ENCODE measurements at places on chromosomes 12 and 14.

DNA sequence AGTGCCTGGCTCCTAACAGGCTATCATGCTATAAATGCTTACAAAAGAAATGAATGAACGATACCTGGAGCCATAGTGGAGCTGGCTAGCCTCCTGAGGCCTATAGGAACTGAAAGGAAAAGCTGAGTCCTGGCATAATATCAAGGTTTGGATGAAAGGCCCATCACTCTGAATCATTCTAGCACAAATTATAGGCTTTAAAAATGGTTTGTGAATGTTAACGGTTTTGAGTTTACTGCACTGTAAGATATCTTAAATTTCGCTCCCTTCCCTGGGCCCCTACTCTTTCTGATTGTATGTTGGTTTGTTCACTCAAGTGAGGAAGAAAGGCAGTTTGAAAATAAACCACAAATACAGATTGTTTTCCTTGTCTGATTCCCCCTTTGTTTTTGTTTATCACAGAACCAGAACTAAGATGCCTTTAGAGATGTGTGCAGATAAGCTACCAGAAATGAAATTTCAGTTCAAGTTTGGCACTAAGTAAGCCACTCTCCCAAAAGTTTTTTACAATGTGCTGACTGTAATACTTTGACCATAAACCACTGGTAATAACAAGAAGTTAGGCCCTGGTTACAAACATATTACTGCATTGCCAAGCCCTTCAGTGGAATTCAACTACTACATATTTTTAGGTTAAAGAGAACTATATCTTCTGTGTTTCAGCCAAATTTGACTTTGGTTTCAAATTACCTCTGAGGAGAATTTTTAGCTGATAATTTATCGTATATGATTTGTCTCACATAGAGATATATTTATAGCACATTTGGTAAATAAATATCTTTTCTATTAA is 89.5 kb downstream of the ALX1 start:
- DNase-seq, result no peak

- DNase-seq, result no peak
These were observed 51.6 kb downstream of the PLEKHG3 start for GRCh38 chr14:64755781-64756221.

DNA sequence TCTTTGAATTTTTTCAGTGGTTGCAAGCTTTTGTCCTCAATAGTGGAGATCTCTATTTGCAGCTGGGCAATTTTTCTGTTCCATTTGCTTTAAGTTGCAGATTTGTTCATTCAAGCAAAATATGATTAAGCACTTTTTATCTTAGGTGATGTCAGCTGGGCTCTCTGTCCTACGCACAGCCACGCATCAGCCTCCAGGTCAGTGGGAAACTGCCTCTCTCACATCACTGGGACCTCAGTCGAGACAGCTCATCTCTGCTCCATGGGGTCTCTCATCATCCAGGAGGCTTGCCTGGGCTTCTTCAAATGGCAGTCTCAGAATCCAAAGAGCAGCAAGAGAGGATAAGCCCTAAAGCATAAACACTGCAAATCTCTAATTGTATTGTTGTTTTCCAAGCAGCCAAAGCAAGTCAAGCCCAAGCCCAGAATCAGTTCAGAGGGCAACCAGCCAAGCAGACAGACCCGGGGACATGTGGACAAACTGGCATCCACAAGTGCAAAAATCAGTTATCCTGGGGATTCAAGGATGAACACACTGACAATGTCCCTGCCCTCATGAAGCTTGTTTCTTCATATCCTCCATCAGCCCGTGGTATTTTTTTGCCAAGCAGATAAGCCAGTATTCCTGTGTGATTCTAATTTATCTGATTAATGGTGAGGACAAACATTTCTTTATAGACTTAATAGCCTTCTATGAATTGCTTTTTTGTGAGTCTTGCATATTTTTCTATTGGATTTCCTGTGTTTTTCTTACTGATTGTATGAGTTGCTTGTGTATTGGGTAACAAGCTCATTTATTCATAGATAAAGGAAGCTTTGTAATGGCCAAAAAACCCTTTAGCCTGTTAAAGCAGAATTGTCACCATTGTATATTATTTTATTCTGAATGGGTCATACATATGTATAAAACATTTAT is 262.5 kb downstream of the GXYLT1 start:
- no peak for DNase-seq

- no peak for DNase-seq
These were observed 111.9 kb downstream of the CCDC60 start for GRCh38 chr12:119446459-119446858.

DNA sequence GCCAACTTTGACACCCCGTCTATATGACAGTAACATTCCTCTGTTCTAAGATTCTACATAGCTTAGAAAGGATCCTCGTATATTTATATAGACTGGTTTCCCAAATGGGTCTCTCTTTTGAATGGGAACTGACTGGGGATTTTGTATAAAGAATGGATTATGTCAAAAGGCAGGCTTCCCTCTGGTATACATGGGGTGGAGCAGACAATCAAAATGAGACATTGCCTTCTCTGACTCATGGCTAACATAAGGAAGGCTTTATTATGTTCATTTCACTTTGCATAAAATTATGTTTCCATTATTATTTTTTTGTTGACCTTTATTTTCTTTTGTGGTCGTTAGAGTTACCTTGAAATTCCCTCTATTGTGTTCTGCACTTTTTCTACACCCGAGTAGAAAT is 211.1 kb downstream of the ALG10B start:
- DNase-seq, result no peak

GRCh38 chr14:103205541-103205906 is 82.3 kb downstream of the TNFAIP2 start:
- DNase-seq, result no peak

DNA sequence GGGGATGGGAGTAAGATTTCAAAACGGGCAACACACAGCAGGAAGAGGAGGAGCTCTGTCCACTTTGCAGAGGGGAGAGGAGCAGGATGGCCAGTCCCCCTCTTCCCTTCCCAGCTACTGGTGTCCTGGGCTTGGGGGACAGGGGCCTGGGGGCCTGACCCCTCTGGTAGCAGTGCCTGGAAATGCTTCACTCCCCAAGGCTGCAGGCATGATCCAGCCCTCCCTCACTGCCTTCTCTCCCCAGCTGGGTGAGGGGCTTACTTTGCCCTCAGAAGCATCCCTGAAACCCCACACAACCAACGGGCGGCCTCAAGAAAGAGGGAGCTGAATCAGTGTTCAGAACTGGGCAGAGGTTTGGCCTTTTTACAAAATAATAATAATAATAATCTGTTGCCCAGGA is 279.5 kb downstream of the DPF3 start:
- no peak for DNase-seq

- DNase-seq, result no peak
These were observed 78.7 kb downstream of the SAMD4A start for GRCh38 chr14:54645639-54646038.

GRCh38 chr14:64026600-64026999 is 173.8 kb downstream of the SYNE2 start:
- no peak for DNase-seq

DNA sequence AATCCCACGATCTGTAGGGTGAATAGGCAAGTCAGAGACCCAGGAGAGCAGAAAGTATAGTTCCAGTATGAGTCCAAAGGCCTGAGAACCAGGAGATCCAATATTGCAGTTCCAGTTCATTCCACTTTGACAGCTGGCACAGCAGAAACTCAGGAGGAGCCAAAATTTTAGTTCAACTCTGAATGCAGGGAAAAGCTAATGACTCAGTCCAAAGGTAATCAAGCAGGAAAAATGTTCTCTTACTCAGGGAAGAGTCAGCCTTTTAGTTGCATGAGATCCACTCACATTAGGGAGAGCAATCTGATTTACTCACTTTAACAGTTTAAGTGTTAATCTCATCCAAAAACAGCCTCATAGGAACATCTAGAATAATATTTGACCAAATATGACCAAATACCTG is 130.2 kb upstream of the LRFN5 start:
- no peak for DNase-seq

- no peak for DNase-seq
These were observed 12.3 kb downstream of the IL31 start for GRCh38 chr12:122161682-122162081.

- DNase-seq, result no peak
These were observed 98.6 kb downstream of the NEDD1 start for GRCh38 chr12:97005646-97006045.

DNA sequence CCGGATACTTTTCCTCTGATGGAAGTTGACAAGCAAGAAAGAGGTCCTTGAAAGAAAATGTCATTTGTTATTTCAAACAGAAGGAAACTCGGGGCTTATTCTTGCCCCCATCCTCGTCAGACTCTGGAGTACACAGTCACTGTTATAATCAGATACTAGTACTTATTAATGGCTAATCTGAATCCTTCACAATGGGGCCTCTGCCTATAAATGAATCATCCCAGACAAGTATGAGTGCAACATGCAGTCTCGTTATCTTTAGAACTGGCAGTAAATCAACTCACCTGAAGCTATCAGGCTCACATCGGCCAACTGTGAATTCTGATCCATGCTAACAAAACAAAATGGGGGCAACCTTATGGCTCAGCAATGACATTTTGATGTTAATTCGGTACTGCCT is 216.7 kb downstream of the GRIN2B start:
- no peak for DNase-seq

DNA sequence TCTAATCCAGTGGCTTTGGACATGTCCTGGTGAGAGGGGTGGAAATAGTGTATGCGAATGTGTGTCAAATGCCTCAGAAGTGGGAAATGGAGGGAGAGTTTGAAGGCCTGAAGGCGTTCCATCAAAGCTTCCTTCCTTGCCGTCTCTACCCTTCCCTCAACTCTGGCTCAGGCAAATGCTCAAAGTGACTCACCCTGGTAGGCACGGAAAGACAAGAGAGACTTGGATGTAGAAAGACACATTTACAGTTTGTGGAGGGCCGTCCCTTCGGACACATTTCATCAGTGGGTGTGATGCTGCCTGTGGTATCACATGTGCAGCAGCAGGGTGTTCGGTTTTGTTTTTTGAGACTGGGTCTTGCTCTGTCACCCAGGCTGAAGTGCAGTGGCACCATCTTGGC is 36.7 kb downstream of the CHST11 start:
- peak; percentile 61 for DNase-seq

GRCh38 chr12:93913845-93914244 is 234.5 kb upstream of the PLXNC1 start:
- no peak for DNase-seq

DNA sequence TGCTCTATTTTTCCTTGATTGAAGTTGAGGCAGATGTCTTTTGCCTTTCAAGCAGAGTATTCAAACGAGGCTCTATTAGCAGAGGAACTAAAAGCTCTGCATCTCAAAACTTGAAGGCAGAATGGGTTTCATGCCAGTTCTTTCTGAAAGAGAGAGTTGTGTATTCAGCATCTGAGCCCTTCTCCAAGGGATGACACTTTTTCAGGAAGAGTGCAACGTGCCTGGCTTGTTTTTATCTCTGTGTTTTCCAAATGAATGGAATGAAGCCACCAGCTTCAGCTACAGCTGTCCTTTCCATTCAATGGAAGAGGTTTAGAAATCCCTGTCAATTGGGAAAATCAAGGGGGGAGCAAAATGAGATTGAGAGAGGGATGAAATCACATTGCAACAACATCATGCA is 14.6 kb downstream of the BEST3 start:
- DNase-seq, result no peak

DNA sequence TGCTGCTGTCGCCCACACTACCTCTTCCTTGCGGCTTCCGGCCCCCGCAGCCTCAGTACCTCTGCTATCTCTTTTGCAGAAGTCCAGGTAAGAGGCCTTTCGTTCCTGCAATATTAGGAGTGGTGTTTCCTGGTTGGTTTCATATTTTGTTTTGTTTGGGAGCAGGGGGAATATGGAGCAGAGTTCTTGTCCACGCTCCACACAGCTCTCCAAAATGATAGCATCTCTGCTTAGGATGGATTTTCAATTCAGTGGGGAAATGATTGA is 768 bp downstream of the OXA1L start:
- no peak for DNase-seq

DNA sequence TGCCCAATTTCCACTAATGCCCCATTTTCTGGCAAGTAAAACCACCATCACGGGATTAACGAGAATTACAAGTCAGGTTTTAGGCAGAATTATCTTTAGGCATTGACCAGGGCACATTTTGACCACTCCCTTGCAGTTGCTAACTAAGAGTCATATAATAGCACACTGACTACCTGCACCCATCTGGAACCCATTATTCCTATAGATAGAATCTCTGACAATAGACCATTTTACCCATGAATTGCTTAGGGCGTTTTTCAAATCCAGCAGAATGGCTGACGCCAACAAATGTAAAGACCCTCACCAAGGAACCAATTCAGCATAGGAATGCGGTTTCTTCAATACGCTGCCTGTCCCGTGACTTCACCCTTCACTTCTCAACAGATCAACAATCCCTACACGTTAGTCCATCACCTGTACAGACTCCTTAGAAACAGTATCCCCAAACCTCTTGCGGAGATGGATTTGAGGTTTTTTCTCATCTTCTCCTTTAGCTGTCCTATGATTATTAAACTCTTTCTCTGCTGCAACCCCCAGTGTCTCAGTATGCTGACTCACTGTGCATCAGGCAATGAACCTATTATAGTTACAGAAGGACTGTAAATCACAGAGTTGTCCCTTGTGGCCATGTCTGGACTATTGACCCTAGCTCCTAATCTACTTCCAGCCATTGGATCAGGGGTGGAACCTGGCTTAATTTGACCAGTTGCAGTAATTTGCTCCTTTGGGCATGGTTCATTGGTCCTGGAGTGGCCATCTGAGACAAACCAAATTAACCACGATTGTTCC is 177.3 kb upstream of the PLXNC1 start:
- no peak for DNase-seq

GRCh38 chr14:95535226-95536021 is 574 bp downstream of the GLRX5 start:
- no peak for DNase-seq

GRCh38 chr12:11862798-11863197 is 207.9 kb upstream of the BCL2L14 start:
- DNase-seq, result peak; percentile 53

GRCh38 chr12:114406984-114407841 is 1.3 kb upstream of the TBX5 start:
- DNase-seq, result no peak

GRCh38 chr12:50566066-50566465 is 61.3 kb downstream of the DIP2B start:
- DNase-seq, result no peak

DNA sequence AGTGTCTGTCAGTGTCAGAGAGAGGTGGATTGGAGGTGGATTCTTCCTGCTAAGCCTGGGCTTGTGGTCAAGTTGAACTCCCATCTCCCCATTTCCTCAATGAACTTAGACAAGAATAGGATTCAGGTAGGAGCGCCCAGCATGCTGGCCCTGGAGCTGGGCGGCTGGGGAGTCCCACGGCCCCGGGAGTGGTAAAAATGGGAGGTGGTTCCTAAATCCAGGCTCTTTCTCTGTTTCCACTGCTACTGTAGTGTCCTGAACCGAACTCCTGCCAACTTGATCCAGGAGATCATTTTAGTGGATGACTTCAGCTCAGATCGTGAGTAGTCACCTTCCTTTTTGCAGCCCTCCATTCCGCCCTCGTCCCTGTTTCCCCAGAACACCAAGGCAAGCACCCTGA is 65.1 kb downstream of the GALNT16 start:
- no peak for DNase-seq
